ENCODE measurements at places on chromosomes 3 and 15.

GRCh38 chr15:69074001-69074842 is 59.7 kb downstream of the NOX5 start:
- DNase-seq: no peak

GRCh38 chr3:22922317-22922716 is 280.8 kb upstream of the UBE2E2 start:
- no peak for DNase-seq

GRCh38 chr3:48107227-48107626 is 81.0 kb downstream of the CDC25A start:
- DNase-seq: no peak

DNA sequence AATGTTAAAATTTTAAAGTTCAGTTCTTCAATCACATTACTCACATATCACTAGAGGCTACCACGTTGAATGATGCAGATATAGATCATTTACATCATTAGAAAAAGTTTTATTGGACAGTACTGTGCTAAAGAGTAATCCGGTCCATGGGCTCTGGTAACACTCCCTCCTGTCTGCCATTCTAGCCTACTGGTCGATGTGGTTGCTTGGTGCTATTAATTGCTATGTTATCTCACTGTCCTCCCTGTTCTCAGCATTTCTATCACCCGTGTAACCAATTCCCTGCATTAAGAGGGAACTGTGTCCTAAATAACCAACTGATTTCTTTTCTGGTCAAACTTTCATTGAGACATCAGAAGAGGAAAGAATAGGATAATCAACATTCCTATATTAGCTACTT is 347.5 kb upstream of the RBMS3 start:
- no peak for DNase-seq

DNA sequence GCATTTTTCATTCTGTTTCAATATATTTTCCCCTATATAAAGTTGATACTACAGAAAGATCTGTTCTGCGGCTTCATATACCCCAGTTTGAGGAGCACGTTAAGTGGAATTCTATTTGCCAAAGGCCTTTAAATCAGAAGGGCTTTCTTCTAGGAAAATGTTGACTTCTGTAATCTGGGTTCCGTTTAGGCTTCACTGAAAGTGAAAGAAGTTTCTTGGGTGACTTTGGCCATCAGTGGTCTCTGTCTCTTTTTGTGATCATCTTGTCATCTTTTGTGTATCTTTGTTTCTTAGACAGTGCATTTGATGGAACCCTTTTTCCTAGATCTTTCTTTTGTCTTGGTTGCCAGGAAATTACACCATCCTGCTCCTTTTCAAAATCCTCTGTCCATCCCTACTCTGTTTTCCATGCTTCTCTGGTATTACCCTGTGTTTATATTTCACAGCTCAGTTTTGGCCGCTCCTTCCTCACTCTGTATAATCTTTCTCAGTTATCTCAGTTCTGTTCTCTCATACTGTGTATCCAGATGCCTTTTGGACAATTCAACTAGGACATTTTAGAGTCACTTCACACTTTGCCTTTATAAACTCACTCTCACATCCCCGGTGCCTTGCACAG is 40.7 kb upstream of the MAP3K13 start:
- DNase-seq: no peak

GRCh38 chr3:46987743-46988401 is 8.4 kb downstream of the NBEAL2 start:
- peak; percentile 82 for DNase-seq

GRCh38 chr3:117102426-117102825 is 392.8 kb downstream of the TUSC7 start:
- no peak for DNase-seq

GRCh38 chr3:197532388-197532787 is 23.4 kb downstream of the BDH1 start:
- DNase-seq: no peak

DNA sequence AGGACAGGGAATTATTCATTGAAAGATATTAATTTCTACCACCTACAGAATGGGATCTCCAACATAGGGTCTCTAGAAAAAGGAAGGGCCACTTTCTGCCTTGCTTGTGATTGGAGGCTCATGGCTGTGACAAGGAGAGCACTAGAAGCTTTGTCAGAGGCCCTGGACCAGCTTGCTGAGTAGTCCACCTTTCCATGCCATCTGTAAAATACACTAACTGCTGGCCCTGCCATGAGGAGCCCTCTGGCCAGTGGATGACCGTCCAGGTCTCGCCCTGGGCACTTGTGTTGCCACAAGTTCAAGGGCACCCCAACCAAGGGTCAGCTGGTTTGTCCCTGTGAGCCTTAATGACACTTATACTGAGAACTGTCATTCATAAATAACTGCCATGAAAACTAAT is 1.6 kb upstream of the SYNM start:
- DNase-seq: no peak

DNA sequence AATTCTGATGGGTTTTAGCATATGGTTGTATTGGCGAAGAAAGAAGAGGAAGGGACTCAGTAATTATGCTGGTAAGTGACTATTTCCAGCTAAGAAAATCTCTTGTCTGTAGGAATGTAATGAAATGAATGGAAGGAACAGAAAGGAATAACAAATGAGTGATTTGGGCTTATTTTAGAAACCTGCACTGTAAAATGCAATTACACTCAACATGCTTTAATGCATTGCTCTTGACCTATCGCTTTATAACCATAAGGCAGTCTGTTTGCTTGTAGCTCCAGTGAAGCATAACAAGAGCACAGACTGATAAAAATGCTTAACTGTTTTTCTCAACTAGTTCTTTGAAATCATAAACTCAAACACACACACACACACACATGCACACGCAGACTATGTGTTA is 549.0 kb downstream of the ROBO2 start:
- DNase-seq: no peak

DNA sequence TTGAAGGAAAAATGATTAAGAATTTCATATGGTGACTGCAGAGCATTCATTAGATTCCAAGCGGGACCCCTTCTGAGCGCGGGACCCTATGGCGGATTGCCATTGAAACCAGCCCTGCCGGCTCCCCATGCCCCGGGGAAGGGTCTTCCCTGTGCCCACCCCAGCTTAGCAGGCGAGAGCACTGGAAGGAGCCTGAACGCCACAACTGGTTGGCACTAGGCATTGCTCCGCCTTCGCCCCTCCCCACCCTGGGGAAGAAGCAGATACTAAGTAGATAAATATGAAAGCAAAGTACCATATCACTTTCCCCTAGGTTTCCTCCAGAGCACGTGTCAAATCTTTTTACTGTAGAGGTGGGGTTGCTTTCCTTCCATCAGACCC is 70.7 kb downstream of the CYP19A1 start:
- no peak for DNase-seq

DNA sequence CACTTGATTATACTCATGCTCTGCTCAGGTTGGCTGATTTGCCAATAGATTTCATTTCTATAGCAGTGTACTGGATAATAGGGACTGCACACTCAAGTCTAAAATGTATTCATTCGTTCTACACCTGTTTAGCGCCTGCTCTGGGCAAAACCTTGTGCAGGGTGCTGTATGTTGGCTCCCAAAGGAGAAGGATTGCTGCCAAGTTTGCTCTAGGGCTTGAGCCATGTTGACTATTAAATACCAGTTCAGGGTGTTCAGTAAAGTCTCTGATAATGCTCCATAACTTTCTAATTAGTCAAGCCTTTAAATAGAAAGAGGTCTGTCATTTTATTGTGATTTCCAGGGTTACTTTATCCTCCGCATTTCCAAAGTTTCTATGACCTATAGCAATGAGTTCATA is 470.2 kb downstream of the MAGI1 start:
- no peak for DNase-seq

DNA sequence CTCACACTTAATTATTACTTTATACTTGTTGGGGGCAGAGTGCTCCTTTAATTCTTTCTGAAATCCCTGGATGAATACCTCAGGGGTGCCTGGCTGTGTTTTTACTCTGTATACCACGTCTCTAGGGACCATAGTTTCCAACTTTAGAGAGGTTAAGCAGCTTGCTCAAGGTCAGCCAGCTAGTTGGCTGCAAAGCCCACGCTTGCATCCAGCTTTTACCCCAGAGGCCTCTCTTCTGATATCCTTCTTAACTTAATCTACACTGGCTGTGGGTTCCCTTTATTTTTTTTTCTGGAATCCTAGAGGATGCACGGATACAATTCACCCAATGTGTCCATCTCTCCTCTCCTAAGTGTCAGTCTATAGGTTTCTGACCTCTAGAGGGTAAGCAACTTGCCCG is 1.4 kb downstream of the PDZRN3 start:
- no peak for DNase-seq

GRCh38 chr3:167899093-167899492 is 163.6 kb downstream of the SERPINI1 start:
- DNase-seq: no peak

GRCh38 chr15:71784719-71785118 is 25.6 kb upstream of the NR2E3 start:
- no peak for DNase-seq

GRCh38 chr3:8658306-8659212 is 14.0 kb upstream of the SSUH2 start:
- no peak for DNase-seq

DNA sequence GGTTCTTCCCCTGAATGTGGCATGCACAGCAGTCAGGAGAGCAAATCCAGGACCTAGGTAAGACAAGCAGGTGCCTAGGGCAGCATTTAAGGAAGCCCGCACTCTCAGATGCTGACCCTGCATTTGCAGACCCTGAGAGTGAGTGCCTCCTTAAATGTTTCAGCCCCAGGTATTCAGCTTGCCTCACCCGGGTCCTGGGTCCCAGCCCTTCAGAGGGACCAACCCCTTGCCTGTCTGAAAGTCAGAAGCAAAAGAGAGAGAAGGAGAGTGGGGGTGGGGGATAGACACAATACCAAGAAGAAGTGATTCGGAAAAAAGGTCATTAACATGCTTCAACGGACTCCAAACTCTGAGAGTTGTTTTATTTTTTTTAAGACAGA is 75.0 kb downstream of the MEGF11 start:
- DNase-seq: no peak

- DNase-seq: no peak
Measured at GRCh38 chr3:25907081-25907480, 117.2 kb downstream of the OXSM start.

DNA sequence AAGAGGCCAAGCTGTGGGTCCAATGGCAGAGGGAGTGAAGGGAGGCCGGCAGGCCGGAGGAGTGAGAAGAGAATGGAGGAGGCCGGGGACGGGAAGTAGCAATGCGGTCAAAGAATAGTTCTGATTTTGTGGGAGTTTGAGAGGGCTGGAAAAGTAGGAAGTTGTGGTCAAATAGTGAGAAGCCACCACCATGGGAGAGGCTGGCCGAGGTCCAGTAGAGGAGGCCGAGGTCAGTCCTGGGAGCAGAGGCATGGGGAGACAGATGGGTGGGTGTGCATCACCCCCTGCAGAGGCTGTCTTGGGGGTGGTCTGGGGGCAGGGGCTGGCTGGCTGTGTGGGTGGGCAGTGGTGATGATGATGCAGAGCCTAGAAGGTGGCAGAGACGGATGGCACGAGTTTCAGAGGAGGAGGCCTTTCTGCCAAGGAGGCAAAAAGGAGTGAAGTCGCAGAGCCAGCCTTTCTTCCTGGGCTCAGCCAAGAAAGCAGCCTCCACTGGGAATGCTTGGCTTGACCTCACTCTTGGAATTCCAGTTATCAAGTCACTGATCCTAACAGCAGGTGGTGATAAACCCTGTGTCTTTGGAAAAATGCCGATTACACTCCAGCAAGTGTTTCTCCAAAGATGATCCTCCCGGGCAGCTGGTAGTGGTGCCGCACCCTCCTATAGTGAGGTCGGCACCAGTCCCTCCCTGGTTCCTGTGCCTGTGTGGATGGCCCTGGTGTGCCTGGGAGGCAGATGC is 57.3 kb downstream of the ARNT2 start:
- DNase-seq: no peak

GRCh38 chr15:101049856-101050622 is 130.9 kb downstream of the LRRK1 start:
- no peak for DNase-seq

- no peak for DNase-seq
Measured at GRCh38 chr15:83118291-83118827, 10.9 kb downstream of the TM6SF1 start.

DNA sequence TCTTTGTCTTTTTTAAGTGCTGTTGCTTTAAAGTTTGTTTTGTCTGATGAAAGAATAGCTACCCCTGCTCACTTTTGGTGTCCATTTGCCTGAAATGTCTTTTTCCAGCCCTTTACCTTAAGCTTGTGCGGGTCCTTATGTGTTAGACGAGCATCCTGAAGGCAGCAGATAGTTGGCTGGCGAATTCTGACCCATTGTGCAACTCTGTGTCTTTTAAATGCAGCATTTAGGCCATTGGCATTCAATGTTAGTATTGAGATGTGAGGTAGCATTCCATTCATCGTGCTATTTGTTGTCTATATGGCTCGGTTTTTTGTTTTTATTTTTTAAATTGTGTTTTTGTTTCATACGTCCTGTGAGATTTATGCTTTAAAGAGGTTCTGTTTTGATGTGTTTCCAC is 55.0 kb downstream of the ZDHHC19 start:
- no peak for DNase-seq

GRCh38 chr15:58110999-58111717 is 27.0 kb upstream of the AQP9 start:
- DNase-seq: no peak

GRCh38 chr15:94620632-94621031 is 389.3 kb downstream of the MCTP2 start:
- no peak for DNase-seq

DNA sequence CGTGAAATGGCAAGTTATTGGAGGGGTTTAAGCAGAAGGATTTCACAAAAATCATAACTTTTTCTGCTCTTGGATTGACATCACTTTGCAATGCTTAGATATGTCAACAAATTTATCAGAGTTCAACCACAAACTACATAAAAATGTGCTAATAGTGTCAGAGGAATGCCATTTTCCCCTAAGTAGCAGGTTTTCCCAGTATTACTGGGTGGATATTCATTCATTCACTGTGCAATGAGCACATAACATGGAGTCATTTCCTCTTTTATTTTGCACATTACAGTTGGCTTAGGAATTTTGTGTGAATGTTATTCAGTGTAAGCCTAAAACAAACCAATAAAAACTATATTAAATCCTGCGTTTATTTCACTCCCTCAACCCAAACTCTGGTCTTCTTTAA is 537.3 kb upstream of the MCTP2 start:
- no peak for DNase-seq

- no peak for DNase-seq
Measured at GRCh38 chr3:167151636-167152035, 228.5 kb downstream of the ZBBX start.

GRCh38 chr3:170563712-170564423 is 22.0 kb downstream of the SLC7A14 start:
- DNase-seq: no peak

DNA sequence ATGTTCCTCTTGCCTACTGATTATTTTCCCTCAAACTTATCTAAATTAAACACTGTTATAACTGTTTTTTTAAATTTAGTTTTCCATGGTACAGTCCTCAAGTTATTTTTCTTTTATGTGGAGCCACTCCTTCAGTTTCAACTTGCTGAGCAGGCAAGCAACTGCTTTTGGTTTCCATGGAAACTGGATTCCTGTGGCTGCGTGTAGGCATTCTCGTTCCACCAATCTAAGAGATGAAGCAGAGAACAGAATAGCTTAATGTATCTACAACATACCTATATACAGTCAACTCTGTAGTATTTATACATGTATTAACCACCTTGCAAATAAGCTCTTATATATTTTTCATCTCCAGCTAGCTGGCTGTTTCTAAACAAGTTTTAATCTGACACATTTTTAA is 25.8 kb upstream of the ANXA2 start:
- DNase-seq: no peak
